ENCODE measurements at places on chromosomes 1 and 21.

GRCh38 chr1:74465193-74465681, 47.2 kb downstream of the LRRC53 start:
- DNase-seq, result no peak

DNA sequence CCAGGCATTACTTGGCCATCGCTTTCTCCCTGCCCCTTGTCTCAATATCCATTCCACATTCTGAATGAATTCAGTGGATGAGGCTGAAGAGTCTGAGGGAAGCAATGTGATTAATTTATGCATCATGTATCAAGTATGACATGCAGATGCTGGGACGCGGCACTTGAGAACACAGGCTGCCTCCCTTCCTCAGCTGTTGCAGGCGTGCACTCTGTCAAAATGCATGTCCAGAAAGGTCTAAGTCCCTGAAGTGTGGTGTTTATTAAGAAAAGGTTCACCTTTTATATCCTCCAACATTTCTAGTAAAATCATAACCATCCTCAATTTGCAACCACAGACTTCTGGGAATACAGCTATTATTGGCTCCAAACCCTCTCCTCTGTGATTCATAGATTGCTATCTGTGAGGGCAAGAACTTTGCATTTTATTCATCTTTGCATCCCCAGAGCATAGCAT, 22.6 kb upstream of the RAB3GAP2 start:
- DNase-seq, result no peak

GRCh38 chr21:36966821-36967768, 626 bp upstream of the HLCS start:
- no peak for DNase-seq

GRCh38 chr1:56710646-56711045, 65.5 kb downstream of the PRKAA2 start:
- DNase-seq, result no peak

GRCh38 chr21:26148840-26149354, 21.7 kb downstream of the APP start:
- DNase-seq, result no peak

DNA sequence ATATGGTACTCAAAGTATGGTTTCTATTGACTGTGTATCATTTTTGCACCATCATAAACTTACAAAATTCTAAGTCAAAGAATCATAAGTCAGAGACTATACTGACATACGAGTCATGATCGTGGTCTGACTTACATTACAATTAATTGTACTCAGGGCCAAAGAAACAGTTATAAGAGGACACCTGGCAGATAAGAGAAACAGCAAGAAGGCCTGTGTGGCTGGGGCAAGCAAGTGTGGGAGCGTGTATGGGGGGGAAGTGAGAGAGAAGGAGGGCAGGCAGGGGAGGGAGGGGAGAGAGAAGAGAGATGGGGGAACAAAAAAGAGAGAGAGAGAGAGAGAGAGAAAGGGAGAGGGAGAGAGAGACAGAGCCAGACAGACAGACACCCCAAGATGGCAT, 70.9 kb downstream of the RERE start:
- no peak for DNase-seq

GRCh38 chr21:41426676-41427404, 801 bp downstream of the MX1 start:
- DNase-seq, result no peak

GRCh38 chr1:145784409-145784808, 39.5 kb downstream of the RNF115 start:
- DNase-seq, result no peak

DNA sequence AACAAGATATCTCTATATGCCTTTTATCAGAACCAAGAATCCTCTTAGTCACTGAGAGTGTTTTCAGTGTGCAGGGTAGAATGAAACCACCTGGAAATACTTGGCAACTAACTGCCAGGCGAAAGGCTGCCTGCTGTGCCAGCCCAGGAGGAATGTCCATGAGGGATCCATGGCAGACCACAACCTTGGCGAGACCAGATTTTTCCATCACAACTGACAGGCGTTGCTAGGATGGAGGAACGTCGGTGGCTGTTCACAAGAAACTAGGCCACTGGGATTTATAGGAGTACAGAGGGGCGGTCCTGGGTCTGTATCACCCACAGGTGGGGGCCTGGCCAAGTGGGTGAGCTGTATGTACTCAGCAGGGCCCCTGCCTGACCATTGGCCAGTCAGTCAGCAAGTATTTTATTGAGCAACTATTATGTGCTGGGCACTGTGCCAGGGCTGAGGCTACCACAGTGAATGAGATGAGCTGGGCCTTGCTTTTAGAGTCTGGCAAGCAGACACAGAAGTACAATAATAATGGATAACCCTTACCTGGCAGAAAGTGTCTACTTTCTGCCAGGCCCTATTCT, 199.4 kb downstream of the FOXD2 start:
- DNase-seq, result no peak

DNA sequence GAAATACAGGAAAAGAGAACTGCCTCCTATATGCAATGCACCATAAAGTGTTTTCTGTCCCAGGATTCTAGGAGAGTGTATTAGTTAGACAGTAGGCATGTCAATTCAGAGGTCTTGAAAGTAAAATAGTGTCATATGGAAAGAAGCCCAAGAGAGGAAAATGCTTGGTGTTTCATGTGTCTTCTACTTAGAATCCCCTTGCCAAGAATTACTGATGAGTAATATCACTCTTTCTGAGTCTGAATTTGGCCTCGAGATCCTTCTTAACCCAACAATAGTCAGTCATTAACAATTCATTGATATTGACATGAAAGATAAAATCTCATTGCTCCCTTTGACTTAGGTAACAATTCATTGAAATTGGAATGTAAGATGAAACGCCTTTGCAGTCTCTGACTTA, 972.2 kb downstream of the TTLL7 start:
- no peak for DNase-seq

DNA sequence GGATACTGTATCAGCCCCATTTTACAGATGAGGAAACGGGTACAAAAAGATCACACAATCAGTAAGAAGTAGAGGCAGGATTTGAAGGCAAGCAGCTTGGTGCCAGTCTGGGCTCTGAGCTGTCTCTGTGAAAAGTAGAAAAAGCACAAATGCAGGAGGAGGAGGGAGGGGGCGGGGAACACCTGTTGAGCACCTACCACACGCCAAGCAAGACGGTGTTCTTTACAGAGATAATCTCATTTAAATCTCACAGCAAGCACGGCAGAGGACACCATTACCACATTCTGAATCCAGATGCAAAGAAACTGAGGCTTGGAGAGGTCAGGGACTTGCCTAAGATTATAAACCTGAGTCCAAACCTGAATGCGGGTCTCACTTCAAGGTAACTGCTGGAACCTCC, 3.3 kb downstream of the LRRC38 start:
- DNase-seq, result no peak

DNA sequence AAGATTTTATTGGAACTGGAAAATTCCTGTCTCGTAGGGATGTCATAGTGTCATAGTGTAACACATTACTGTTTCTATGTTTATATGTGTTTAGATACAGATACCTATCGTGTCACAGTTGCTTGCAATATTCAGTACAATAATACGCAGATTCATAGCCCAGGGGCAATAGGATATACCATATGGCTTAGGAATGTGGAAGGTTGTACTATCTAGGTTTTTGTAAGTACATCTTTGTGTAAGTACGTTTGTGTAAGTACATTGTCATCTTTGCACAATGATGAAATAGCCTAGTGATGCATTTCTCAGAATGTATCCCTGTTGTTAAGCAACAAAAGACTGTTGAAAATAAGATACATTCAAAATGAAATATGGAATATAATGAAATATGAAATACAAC, 68.9 kb downstream of the CAMTA1 start:
- DNase-seq, result no peak

DNA sequence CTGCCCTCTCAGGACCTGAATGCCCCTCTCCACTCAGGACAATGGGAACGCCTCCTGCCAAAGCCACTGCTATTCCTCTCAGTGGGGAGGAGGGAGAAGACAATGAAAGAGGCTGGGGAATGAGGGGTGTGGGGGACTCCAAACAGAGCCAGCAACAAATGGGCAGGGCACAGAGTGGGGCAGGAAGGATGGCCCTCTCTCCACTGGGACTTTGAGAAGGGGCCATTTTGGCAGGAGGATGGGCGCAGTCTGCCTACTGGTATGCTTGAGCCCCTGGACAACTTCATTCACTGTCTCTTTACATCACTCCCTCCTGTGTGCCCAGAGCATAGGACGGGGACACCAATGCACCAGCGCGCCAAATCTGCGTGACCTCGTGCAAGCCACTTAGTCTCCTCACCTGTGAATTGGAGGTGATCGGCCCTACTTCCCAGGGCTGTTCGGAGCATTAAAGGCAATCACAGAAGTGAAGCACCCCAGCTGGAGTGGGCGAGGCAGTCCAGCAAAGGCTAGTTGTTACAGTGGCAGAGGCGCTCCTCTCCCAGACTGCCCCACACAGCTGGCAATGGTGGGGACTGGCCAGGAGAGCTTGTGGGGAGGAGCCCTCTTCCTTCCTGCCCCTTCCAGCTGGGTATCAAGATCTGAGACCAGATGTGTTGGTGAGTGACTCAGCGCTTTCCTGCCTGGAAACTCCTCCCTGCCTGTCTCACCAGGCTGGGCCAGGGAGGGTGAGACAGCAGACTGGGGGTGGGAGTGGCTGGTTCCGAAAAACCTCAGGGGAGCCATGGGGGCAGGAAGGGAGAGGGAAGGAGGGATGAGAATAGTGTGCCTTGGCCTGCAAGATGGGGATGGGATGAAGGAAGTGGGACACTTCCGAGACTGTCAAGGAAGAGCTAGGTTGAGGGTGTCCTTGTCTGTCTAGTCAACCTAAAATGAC, 22.4 kb upstream of the SYNC start:
- no peak for DNase-seq

DNA sequence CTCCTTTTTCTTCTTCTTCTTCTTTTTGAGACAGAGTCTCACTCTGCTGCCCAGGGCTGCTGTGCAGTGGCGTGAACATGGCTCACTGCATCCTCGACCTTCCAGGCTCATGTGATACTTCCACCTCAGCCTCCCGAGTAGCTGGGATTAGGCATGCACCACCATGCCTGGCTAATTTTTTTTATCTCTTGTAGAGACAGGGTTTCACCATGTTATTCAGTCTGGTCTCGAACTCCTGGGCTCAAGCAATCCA, 13.0 kb upstream of the PADI1 start:
- no peak for DNase-seq

- no peak for DNase-seq
Observed at GRCh38 chr1:28190337-28190979, 14.0 kb upstream of the PTAFR start.

GRCh38 chr1:60036856-60037460, 36.6 kb downstream of the C1orf87 start:
- DNase-seq, result no peak

DNA sequence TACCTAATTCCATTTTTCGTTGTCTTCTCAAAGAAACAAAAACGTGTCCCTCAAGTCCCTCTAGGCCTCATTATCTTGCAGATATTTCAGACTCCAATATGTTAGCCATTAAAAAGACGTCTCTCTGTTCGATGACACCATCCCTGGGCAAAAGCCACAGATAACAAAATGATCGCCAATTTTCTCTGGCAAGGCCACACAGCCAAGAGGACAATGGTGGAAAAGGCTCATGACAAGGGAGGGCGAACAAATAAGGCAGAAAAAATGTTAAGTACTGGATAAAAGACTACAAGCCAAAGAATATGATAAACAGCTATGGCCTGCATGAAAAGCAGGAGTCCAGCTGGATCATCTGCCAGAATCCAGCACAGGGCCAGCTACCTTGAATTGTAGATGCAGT, 82.9 kb downstream of the TBX15 start:
- no peak for DNase-seq

DNA sequence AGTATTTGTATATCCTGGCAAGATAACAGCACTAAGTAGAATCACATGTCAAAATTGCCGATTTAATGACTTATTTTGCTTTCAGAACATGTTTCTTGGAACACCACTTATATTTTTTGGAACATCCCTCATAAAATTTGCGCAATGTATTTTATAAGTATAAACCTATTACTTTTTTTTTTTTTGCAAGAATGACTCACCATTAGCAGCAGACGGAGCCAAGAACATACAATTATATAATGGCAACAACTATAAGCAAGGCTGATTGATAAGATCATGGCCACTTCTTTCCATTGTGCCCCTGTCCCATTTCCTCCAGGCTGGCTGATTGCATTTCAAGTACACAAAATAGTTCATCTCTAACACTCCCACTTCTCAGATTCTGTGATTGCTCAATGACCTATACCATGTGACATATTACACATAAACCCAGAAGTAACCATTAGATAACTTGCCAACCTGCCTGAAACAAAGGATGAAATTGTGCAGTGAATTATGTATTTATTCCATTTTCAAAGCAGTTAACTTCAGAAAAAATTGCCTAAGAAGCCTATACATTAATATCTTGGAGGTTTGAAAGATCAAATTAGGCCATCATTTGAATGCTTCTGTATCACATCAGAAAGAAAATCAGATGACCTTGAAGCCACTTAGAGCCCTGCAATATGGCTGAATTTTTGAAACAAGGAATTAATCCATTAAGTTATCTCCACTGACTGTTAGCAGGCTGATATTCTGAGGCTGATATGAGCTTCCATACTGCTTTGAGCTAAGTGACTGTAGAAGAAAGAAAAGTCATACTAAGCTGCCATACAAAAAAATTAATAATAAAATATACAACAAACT, 77.8 kb upstream of the PRMT6 start:
- no peak for DNase-seq

DNA sequence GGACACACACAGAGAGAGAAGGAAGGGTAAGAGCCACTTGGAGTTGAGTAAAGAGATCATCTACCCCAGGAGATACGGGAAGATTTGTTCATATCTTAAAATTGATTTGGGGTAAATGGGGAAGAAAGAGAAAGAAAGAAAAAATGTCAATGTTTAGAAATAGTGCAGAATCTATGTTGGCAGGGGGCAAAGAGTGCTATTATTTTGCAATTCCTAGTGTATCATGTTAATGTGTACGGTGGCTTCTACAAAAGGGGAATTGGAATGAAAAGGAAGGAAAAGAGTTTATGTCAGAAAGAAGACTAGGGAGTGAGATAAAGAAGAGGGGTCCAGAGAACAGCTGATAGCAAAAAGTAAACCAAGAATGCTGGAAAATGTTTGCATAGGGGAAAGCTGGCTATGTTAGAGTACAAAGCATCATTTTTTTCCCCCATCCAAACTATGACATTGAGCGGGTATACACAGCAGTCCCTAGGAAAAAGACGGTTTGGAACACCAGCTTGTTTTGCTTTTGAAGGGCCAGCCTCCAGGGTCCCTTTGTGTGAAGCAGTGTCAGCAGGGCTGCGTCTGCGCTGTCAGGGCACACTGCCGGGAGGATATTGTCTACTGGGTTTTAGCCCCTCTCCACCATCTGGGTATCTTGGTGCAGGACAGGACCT, 10.8 kb downstream of the LRRC8D start:
- DNase-seq, result no peak

- no peak for DNase-seq
Observed at GRCh38 chr1:177984136-177984525, 14.3 kb upstream of the SEC16B start.

Data from stimulated activated CD4-positive, alpha-beta T cell treated with anti-CD3 and anti-CD28 coated beads, TNF-alpha, amount 100 ng/mL, for 1 hour (primary cell).